GM04504 (cell line): ENCODE measurements at places on chromosomes 7 and 10.

- DNase-seq: peak; percentile 29
These were observed 8.1 kb downstream of the PRPS1L1 start for GRCh38 chr7:18019555-18019954.

- DNase-seq: no peak
These were observed 61.6 kb upstream of the CAMK1D start for GRCh38 chr10:12287772-12288171.

- DNase-seq: no peak
These were observed 570 bp upstream of the PRTFDC1 start for GRCh38 chr10:24952707-24953645.

DNA sequence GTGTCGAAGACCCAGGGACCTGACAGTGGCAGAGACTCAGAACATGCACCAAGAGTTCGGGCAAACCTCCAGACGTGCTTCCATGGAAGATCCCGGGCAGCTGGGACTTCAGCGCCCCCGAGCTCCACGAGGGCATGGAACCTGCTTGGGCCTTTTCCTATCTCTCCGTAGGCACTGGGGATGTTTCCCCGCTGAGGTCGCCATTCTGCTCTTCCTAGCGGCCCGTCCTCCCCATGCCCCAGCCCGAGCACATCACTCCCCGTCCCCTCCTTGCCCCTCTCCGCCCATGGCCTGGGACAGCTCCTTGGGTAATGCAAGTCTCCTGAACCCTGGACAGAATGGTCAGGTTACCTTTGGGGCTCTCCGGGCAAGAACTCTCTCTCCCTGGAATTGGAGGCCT is 32.3 kb upstream of the SHH start:
- DNase-seq: no peak

DNA sequence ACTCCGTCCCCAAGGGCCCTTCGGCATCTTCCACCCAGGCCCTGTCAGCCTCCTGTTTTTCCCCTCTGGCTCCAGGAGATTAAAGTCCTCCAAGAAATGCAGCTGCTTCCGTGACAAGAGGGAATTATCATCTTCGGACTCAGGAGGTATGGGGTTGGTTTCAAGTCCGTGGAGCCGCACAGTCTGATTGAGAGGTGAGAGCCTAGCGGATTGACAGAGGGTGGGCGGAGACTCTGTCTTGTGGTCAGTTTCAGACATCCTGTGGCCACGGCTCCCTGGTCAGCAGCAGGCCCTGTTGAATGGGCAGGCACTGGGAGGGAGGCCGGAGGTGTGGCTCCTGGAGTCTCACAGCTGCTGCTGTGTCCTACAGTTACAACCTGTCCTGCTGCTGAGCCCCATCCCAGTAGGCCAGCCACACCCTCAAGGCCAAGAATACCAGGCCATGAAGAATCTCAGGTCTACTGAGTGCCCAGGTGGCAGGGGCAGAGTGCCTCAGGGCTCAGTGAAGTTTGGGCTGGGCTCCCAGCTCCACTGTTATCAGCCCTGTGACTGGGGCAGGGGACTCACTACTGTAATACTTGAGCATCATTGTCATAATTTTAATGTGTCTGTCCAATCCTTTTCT is 49.3 kb upstream of the ZNF716 start:
- no peak for DNase-seq

DNA sequence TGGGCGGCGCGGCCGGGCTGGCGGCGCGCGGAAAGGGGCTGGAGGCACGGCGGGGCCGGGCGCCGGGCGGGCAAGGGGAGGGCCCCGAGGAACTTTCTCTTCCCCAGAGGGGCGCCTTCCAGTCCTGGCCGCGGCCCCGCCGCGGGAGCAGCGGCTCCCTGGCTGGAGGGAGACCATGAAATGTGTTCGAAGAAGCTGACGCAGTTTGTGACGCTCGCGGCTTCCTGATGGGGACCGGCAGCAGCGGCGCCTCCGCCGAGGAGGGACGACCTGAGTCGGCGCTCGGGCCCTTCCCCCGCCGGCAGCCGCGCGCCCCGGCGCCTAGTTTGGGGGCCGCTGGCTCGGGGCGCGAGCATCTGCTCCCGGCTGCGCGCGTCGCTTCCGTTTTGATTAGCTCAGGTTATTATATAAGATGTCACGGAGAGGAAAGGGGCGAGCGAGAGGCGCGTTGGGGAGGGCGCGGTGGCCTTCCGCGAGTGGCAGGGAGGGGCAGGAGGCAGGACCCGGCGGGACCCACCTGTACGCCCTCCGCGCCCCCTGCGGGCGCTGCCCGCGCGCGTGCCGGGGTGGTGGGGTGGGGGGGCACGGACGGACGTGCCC is 57.1 kb upstream of the PCGF5 start:
- peak; percentile 27 for DNase-seq

DNA sequence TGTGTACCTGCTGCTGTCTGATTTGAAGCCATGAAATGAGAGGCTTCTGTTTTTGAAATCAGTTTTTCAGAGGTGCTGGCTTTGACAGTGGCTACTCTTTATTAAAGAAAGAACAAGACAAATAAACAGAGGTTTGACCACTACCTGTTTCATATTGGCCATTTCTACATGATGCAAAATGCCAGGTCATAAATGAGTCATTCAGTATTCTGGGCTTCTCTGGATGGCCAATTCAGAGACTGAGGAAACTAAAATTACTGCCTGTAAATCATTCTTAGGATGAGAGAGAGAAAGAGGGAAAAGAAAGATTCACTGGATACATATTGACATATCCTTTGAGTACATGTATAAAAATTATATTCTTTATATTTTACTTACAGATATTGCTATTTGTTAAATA is 303.3 kb upstream of the ETV1 start:
- no peak for DNase-seq

DNA sequence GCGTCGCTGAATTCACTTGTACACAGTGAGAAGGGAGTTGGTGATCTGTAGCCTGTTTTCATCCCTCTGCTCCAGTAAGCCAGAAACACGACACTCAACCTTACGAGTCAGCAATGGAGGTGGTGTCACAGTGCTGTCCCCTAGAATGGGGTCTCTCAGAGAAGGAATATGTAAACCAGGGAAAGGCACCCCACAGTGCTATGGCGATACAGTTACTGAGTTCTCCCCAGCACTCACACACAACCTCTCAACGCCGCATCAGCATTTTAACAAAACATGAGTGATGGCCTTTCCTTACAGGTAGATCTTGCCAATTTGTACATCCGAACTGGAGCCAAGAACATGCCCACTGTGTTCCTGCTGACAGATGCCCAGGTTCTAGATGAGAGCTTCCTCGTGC is 196.3 kb downstream of the CDCA7L start:
- DNase-seq: no peak

DNA sequence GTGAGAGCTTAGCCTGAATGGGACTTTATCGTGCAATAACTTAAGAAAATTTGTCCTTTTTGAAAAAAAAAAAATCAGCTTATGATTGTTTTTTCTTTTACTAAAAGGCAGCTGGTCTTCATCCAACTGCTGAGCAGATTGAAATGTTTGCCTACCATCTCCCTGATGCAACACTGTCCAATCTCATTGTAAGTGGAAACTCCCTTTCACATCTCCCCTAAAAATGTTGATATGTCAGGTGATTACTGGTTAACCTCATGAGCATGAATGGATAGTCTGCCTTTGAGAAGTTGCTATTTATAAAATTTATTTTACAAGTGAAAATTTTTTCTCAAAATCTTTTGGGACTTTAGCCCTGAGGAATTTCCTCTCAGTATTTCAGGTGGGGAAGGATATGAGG is 17.8 kb upstream of the HKDC1 start:
- DNase-seq: no peak

- no peak for DNase-seq
These were observed 6.0 kb upstream of the SMNDC1 start for GRCh38 chr10:110310741-110311140.

DNA sequence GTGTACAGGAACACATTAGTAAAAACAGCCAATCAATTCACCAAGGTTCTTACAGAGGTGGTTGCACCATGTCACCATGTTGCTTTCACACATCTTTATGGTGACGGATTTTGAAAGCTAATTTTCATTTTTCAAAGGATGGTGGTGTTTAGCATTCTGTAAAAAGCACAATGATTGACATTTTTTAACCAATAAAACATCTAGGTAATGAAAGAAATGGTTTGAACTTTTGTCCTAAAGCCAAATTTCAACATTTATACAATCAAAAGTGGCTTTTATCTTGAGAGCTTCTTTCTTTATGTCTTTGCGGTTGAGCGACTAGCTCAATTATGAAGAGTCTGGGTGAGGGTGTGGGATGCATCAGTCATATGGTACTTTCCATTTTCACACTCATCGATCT is 94.4 kb downstream of the MALRD1 start:
- no peak for DNase-seq

- DNase-seq: no peak
These were observed 413.5 kb downstream of the NRG3 start for GRCh38 chr10:82288461-82288881.

DNA sequence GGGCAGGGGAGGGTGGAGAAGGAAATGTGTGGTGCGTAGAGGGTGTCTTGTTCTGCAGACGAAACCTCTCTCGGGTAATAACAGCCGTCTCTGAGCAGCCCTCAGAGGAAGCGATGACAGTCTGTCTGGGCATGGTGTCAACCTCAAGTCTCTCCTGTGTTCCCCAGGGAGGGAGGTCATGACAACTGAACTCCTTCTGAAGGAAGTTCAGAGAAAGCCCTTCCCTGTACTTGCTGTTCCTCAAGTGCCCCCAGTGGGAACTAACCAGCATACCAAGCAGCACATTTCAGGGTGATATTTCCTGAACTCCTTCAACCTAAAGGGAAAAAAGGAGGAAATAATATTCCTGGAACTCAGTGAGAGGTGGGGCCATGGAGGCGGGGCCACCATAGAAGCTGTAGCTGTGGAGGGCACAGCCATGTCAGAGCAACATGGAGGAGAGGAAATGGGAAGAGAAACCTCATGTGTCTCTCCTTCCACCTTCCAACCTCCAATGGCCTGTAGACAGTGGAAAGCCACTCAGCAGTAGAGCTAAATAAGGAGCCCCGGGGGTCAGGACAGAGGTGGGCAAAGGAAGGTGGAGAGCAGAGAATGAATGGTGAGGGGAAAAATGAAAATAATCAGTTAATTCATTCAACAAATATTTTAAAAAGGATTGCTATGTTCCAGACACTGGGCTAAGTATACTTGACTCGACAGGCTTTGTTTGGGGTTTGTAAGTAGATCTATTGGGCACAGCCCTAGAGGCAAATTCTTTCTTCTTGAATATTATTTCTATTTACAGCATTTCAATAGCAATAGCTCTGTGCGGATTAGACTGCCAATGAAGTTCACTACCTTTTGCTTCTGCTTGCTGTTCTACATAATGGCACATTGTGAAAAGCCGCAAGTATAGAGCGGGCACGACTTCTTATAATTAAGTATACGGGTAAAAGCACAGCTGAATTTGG is 61.0 kb upstream of the AOAH start:
- DNase-seq: no peak

GRCh38 chr10:14499601-14499904 is 168.8 kb upstream of the FRMD4A start:
- no peak for DNase-seq

GRCh38 chr10:75859141-75859540 is 427.7 kb downstream of the LRMDA start:
- DNase-seq: no peak

GRCh38 chr10:9331583-9332008 is 1277.1 kb downstream of the GATA3 start:
- peak; percentile 10 for DNase-seq

DNA sequence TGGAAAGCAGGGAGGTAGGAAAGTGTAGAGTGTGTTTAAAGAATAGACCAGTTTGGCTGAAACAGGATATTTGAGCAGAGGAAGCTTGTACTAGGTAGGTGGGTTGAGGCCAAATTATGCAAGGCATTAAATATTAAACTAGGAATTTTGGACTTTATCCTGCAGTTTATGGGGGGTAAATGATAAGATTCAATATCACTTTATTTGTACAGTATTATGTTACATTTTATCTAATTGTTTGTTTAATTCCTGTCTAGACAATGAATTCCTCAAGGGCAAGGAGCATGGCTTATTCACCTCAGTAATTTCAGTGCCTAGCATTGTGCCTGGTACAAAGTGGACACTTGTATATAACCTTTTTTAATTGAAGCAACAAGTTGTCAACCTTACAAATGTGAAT is 125.9 kb downstream of the CFTR start:
- no peak for DNase-seq

DNA sequence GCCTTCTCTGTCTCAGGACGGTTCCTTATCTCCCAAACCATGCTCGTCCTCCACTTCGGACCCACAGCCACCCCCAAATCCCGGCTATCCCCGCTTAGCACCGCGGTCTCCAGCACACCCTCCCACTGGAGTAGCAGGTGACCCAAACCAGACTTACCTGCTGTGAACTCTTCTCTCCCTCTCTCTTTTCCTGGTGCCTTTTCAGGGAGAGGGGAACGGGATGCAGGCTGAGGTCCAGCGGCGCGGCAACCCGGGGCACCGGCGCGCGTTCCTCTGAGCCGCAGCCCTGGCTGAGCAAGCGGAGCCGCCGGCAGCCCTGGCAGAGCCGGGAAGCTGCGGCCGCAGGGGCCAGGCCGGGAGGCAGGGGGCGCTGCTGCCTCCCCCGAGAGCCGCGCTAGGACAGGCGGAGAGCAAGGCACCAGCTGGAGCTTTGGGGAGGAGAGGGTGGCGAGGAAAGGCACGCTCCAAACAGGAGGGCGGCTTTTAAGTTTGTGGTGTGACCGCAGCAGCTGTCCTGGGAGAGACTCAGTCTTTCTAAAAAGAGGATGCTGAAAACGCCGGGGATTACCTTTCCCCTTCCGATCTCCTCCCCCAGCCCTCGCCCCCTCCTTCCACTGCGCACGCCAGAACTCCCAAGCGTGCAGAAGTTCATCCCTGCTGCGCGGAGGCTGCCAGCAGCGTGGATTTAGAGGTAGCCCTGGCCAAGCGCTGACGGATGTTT is at the start of gene SEMA3D:
TSS of gene SEMA3D (minus strand) at position 536 of the 721 bp plus-strand sequence. CDS start 65,165 bp downstream, outside the sequence.
- no peak for DNase-seq

GRCh38 chr7:36076074-36076473 is 77.0 kb upstream of the EEPD1 start:
- no peak for DNase-seq

- DNase-seq: no peak
These were observed 212.2 kb downstream of the FAM107B start for GRCh38 chr10:14562218-14563075.

DNA sequence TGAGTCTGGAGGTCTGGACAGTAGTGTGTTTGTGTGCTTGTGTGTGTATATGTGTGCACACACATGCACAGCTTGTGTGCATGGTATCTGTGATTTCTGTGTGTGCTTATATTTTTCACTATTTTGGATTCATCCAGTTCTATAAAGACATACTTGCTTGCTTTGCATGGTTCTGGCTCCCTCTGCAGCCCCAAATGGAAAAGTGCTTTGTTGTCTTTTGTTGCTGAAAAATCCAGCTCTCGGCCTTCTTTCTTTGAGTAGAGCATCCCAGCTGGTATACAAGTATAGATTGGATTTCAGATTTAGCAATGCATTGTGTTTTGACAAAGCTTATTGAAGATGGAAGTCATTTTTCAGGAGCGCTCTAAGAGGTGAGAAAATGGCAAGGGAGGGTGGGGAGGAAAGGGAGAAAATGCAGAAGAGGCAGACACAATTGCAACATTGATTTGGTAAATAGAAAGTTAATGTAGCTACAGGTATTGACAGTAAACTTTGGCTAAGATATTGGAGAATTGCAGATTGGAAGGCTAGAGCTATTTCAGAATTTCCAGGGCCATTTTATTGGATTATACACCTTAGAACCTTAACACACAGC is 333.9 kb downstream of the AUTS2 start:
- peak; percentile 9 for DNase-seq
